KG1 (cell line): ENCODE measurements at places on chromosomes 12 and 14.

GRCh38 chr12:52200086-52200780, 8.4 kb upstream of the KRT80 start:
- DNase-seq: no peak

- no peak for DNase-seq
Measured at GRCh38 chr12:6182279-6182898, 17.8 kb upstream of the CD9 start.

DNA sequence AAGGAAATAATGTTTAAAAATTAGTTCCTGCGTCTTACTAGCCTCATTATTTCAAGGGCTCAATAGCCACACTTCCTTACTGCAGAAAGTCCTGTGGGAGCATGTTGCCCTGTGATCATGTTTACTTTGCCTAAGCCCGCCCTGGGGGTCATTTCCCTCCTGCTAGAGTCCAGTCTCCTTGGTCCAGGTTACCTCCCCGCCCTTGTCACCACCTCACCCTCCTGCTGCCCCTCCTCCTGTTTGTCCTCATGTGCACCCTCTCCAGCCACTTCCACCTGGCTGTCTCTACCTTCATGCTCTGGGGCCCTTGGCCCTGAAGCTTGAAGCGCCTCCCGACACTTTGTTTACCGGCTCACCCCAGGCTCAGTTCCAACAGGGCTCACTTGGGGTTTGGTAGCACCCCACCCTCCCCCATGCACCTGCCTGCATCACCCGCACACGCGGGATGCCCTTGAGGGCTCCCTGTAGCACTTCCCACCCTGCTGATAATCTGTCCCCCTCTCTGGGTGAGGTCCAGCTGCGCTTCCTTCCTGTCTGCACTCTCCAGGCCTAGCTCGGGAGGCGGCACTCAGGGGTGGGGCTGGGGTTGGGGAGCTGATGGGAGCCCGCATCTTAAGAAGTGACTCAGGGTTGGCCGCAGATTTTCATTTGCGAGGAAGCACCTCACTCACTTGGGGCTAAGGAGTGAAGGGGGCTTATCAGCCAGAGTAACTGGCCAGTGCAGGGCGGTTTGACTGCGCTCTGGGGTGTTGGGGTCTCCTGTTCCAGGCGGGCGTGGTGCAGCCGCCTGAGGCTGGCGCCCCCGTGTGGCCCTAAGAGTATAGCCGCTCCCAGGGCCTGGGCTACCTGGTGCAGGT, 40.1 kb downstream of the SMIM41 start:
- DNase-seq: no peak

GRCh38 chr12:94962670-94963069, 40.8 kb downstream of the NDUFA12 start:
- DNase-seq: no peak

DNA sequence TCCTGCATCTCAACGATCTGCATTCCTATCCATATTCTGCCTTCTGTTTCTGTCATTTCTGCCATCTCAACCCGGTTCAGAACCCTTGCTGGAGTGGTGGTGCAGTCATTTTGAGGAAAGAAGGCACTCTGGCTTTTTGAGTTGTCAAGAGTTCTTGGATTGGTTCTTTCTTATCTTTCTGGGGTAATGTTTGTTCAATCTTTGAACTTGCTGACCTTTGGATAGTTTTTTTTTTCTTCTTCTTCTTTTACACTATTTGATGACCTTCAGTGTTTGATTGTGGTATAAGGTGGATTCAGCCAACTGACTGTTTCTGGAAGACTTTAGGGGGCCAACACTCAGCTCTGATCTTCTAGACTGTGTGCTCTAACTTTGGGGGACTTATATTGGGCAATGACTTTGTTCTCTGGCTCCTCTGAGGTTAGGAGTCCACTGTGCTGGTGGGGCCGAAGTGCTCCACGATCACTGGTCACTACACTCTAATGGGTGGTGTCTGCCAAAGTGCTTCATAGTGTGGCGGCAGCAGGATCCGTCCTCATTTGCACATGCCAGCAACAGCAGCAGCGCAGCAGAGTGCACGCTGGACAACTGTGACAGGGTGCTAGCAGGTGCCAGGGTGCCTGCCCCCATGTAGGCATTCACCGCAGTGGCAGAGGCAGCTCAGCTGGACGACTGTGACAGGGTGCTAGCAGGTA, 255.8 kb downstream of the FBXL14 start:
- no peak for DNase-seq

GRCh38 chr14:90883782-90884181, 67.6 kb upstream of the TTC7B start:
- no peak for DNase-seq

DNA sequence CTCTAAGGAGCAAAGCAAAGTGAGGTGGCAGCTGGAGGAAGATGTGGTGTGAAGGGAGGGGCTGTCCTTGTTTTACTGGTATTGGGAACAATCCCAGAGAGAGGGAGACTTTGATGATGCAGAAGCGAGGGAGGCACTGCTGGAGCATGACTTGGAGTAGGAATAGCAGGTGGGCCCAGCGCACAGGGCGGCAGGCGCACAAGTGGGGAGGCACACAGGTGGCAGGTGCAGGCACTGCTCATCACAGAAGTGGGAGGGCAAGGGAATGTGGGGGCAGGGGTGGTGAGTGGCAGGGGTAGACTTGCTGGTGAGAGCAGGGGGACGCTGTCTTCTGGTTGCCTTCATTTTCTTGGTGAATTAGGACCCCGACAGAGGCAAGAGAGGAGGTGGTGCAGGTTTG, 11.5 kb upstream of the IFI27 start:
- no peak for DNase-seq

GRCh38 chr14:103881268-103882201, 34.2 kb upstream of the PPP1R13B start:
- DNase-seq: no peak

DNA sequence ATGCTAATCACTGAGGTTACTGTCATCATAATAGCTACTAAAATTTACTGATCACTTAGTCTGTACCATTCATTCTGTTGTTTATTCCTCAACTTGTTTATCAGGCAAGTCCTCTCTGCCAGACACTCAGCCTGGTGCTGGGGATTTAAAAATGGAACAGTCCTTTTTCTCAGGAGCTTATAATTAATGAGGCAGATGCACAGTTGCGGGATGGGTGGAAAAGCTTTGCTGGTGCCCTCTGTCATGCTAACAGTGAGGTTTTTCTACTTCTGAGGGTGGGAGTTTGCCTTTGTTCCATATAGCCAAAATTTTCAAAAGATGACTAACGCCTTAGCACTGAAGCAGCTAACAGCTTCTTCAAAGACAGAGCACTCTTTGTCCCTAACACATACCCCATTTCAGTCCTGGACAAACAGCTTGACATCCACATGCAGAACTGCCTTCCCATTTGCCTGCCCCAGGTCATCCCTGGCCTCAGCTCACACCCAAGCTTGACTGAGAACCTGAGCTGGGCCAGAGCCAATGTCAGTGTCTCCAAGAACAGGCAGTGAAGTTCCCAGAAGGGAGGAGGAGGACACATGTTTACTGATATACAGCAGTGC, 30.8 kb upstream of the HSPB8 start:
- DNase-seq: no peak

DNA sequence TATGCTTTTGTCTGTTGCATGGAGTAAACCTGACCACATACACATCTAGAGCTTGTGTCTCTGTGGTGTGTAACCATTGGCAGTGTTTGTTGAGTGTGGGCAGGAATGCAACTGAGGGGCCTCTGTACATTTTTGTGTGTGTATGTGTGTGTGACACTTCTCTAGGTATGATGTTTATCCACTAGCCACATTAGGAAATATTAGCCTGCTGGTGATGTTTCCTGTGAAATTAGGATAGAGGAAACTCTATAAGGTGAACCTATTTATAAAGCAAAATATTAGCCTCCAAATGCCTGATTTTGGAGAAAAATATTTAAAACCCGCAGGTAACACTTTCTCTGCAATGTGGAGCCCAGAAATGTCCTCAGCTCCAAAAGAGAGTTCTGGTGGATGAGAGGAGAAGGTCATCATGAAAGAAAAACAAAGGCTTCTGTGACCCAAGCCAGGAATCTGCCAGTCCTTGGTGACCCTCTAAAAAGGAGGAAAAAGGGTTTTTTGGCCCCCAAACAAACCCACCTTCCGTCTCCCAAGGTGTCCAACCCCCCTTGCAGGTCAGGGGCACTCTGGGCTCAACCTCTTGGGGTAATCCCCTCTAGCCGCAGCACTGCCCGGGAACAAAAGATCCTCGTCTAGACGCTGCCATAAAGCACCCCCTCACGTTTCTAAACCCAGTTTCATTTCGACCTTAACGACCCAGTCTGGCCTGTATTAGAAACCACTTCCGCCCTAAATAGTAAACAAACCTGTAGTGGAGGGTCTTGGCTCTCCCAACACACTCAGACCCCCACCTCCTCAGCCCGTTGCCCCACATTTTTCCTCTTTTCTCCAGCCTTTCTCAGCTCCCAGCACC, 3.1 kb upstream of the HOTAIR start:
- no peak for DNase-seq

DNA sequence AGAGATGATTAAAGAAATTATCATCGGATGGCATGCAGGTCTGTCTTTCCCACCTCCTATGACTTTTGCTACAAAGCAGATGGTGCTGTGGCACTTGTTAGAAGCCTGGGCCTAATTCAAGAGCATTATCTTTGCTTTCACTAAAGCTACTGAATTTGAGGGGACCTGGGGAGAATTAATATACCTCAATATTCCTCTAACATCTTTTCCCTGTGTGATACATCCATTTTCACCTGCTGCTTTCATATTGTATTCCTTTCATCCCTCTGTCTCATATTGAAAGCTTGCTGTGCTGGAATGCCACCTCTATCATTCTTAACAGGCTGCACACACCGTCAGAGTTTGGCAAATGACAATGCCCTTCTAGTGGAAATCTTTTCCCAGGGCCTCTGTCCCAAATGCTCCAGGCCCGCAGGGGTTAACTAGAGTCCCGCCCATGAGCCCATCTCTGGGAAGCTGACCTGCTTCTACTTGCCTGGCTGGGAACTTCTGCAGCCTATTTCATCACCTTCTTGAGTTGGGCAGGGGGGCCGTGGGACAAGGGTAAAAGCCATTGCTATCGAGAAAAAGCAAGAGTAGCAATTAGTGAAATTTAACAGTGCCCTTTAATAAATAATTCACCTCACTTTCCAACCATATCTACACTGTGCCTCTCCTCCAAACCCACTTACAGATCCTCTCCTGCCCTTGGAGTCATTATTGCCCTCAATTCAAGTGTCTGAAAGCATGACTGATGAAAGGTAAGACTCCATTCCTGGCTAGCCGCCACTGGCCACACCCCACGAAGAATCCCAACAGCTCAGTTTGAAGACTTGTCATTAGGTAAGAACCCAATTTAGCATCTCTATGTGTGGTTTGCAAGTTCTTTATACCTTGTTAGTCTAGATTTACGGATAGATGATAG, 126.7 kb upstream of the BTG1 start:
- no peak for DNase-seq

DNA sequence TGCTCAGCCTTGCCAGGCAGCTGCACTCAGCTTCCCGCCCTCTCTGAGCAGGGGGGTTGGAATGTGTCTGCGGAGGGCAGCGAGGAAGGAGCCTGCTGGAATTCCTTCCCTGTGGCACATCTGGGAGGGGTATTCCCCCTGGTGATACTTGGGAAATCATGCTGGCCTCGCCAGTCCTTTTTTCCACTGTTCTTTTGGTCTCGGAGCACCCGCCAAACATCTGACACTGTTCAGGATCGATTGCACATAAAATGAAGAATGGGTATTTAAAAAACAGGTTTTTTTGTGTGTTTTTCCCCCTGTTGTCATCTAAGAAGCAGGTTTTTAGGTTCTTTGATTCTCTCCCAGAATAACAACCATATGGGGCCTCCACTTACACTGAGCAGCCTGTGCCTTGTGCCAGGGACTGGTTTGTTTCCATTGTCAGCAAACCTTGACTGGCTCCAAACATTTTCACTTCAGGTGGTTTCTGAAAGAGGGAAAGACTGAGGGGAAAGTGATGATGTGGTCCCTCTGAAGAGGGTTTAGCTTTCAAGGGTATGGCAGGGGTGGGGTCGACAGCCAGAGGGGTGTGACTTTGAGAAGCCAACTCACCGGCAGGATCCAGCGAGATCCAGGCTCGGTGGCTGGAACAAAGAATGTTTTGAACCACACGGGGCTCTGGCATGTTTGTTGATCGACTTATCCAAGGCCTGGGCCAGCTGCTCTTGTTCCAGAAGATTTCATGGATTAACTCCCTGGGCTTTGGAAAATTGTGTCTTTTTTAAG, 215.1 kb downstream of the CACNA1C start:
- no peak for DNase-seq

- DNase-seq: no peak
Measured at GRCh38 chr12:72546106-72546505, 273.9 kb downstream of the TRHDE start.

GRCh38 chr12:7081037-7081436, 11.2 kb downstream of the C1R start:
- DNase-seq: no peak

GRCh38 chr14:35375558-35376025, 29.0 kb downstream of the NFKBIA start:
- no peak for DNase-seq

GRCh38 chr14:89988787-89989186, 33.1 kb downstream of the TDP1 start:
- no peak for DNase-seq

DNA sequence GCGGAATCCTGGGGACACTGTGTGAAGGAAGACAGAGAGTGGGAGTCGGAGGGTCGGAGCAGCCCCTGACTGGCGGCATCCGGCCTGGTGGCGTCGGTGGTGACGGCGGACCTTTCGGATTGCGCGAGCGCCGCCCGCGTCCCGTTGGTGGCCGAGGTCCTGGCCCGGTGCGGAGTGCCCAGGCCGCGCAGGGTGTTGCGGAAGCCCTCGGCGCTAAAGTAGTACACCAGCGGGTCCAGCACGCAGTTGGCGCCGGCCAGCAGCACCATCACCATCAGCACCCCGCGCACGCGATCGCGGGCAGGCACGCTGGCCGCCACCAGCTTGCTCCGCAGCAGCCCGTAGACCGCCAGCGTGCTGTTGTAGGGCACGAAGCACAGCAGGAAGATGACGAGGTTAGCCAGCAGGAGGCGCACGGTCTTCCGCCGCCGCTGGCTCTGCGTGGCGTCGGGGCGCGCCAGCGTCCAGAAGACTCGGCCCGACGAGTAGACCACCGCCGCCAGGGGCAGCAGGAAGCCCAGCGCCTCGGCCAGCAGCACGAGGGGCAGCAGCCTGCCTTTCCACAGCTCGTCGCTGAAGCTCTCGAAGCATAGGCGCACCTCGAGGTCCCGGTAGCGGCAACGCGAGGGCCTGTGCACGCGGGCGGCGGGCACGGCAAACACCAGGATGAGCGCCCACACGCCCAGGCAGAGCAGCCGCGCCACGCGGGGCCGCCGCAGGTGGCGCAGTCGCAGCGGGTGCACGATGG, 13.1 kb upstream of the CHD4 start:
- DNase-seq: no peak

- no peak for DNase-seq
Measured at GRCh38 chr14:35934499-35934898, 108.4 kb downstream of the BRMS1L start.

- no peak for DNase-seq
Measured at GRCh38 chr14:104464907-104465306, 114.7 kb upstream of the C14orf180 start.
